SK-MEL-5 (cell line): ENCODE measurements at places on chromosomes 2 and 18.

DNA sequence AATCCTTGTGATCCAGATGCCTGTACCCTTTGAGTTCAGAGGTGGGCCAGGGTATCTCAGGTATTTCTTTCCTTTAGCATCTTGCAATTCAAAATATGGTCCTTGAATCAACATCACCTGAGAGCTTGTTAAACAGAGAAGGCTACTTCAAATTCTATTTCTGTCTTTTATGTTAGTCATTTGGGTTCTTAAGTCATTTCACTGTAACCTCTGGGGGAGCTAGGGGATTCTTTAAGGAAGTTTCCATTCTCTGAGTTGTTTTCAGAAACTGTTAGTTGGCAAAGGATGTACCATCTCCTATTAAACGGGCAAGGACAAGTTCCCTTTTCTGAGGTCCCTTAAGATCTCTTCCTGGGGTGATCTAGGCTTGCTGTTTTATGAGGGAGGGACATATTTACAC is 16.6 kb downstream of the CFLAR start:
- no peak for DNase-seq

DNA sequence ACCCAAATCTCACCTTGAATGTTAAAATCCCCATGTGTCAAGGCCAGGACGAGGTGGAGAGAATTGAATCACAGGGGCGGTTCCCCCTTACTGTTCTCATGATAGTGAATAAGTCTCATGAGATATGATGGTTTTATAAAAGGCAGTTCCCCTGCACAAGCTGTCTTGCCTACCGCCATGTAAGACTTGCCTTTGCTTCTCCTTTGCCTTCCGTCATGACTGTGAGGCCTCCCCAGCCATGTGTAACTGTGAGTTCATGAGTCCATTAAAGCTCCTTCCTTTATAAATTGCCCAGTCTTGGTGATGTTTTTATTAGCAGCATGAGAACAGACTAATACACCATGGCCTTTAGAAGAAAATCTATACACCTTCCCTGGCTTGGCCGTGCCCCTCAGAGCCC is 7.4 kb upstream of the MBP start:
- DNase-seq: no peak

- DNase-seq: no peak
These were observed 323.9 kb upstream of the TFPI start for GRCh38 chr2:187878112-187878511.

DNA sequence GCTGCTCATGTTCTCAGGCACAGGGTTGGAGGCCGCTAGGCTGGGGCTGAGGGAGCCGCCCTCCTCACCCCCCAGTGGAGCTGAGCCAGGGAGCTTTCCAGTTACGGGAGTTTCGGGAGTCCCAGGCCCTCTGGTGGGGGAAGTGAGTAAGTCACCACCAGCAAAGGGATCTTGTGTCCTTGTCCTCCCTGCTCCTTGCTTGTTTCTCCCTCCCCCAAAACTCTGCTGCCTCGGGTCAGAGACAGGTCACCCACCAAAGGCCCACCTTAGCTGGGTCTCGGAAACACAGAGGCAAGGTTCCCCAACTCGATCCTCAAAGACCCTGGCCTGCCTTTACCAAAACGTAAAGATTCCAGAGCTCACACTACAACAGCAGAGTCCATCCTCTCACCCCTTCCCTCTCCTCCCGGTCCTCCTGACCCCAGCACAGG is 60.5 kb upstream of the POMC start:
- peak; percentile 95 for DNase-seq

DNA sequence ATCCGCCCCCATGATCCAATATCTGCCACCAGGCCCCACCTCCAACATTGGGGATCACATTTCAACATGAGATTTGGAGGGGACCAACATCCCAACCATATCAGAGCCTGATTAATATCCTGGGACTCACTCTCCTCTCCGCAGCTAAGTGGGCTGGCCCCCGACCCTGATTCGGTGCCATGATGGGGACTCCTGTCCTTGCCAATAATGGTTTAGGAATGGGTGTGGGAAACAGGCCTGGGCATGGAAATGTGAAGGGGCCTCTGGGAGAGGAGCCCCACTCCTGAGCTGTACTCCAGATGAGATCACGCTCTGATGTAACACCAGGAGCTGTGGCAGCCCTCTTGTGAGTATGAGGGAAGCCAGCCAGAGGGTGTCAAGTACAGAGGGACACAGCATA is 77.3 kb upstream of the SMAD7 start:
- DNase-seq: no peak
